ENCODE measurements at places on chromosomes 1 and 21.

- DNase-seq = no peak
Observed at GRCh38 chr1:158019171-158019868, 25.9 kb downstream of the KIRREL1 start.

DNA sequence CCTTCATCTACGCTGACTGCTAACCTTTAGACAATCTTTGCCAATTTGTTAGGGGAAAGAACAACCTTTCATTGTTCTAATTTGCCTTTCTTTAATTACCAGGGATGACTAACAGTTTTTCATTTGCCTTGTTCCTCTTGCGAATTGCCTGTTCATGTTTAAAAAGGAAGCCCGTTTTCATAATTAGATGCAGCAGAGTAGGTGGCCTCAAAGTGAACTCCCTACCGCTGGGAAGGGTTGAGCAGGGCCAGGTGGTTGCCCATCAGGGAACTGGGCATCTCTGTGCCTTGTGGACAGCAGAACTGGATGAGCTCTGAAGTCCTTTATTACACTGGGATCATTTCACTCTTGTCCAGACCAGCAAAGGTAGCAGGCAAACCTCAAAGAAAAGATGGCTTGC is 59.0 kb downstream of the HIVEP3 start:
- DNase-seq = no peak

GRCh38 chr1:175563236-175563895 is 180.0 kb downstream of the TNR start:
- DNase-seq = no peak

DNA sequence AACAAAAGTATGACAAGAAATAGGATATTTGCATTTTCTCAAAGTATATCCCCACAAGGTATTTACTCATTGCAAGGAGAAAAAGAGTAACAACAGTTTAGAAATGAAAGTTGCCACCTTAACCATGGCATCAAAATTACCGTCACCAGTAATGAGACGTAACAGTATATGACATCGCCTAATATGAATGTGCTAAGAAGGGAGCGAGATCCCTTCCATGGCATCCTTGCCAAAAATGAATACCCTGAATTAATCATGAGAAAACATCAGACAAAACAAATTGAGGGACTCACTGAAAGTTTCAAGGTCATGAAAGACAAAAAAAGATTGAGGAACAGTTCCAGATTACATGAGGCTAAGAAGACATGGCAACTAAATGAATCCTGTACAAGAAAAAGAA is 78.9 kb upstream of the MROH9 start:
- DNase-seq = no peak

GRCh38 chr21:34997294-34997693 is 51.8 kb downstream of the RUNX1 start:
- DNase-seq = no peak

- DNase-seq = no peak
Observed at GRCh38 chr1:214712737-214713136, 109.7 kb downstream of the CENPF start.

GRCh38 chr1:230186003-230186863 is 119.2 kb downstream of the GALNT2 start:
- peak; percentile 87 for DNase-seq

DNA sequence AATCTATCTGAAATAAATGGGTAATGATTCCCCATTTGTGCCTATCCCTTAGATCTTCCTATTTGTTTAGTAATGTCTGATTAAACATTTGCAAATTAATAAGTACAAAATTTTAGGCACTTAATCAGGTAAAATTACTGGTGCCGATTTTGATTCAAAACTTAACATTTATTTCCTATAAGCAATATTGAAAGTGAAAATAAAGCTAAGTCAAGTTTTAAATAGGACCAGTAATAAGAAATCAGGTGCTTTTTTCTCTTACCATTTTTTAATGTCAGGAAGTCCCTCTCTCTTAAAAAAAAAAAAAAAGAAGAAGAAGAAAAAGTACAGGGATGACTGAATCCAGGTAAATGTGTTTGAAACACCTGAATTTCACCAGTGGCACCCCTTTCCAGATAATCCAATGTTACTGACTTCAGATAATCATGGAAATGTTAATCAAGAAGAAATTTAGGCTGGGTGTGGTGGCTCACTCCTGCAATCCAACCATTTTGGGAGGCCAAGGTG is 836 bp upstream of the GBP4 start:
- DNase-seq = no peak

- DNase-seq = no peak
Observed at GRCh38 chr21:32726839-32727686, 750 bp downstream of the SYNJ1 start.

- DNase-seq = no peak
Observed at GRCh38 chr1:154419620-154420571, 14.8 kb downstream of the IL6R start.

- no peak for DNase-seq
Observed at GRCh38 chr1:169120066-169120465, 13.6 kb downstream of the ATP1B1 start.

DNA sequence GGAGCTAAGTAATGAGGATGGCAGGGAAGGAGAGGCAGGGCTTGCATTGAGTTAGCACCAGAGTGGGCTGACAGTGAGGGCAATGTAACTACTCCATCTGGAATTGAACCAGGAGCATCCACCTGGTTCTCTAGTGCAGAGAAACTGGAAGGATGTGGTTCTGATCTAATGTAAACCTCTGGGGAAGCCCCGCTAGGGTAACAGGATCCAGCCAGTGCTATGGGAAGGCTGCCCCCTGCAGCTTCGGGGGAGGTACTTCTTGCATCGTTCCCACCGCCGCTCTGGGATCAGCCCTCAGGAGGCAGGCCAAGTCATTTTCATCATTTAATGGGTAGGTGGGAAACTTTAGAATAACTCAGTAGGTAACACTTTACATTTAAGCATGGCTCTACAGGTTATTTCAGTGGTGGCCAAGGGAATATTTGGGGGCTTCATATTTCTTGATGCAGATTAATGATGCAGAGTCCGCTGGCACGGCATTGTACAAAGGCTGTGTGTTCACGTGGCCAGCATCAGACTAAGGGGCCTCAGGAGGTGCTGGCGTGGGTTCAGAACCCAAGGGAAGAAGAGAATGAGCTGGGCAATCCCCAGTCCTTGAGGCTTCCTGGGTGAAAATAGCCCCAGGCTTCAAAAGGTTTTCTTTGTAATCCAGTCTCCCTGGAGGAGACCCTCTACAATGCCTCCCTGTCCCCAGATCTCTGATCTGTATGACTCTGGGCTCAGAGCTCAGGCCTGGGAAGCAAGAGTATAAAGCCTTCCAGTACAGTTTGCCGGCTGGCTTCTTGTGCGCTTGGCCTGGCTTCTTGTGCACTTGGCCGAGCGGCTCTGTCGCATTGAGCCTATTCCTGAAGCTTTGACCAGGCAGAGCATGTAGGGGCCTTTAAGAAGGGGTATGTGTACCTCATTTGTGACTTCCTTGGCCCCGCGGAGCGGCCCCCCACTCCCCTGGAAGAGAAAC is 26.4 kb upstream of the KAZN start:
- DNase-seq = peak; percentile 27

- no peak for DNase-seq
Observed at GRCh38 chr1:92326681-92327080, 27.8 kb downstream of the RPAP2 start.

DNA sequence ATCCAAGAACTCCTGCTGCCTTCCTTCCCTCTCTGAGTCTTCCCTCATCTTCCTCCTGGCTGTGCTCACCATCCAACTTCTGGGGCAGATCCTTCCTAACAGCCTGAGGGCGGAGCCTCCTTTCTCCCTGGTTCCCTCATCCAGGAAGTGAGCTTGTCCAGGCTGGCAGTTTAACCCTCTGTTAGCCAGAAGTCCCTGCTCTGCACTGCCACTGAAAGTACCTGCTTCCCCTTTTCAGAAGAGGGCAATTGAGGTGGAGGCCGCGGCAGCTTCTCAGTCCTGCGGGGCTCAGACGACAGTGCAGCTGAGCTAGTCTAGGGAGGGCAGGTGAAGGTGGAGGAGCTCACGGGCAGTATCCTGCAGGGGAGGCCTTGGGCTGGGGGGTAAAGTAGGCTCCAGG is 149.1 kb downstream of the FCRL5 start:
- DNase-seq = no peak

DNA sequence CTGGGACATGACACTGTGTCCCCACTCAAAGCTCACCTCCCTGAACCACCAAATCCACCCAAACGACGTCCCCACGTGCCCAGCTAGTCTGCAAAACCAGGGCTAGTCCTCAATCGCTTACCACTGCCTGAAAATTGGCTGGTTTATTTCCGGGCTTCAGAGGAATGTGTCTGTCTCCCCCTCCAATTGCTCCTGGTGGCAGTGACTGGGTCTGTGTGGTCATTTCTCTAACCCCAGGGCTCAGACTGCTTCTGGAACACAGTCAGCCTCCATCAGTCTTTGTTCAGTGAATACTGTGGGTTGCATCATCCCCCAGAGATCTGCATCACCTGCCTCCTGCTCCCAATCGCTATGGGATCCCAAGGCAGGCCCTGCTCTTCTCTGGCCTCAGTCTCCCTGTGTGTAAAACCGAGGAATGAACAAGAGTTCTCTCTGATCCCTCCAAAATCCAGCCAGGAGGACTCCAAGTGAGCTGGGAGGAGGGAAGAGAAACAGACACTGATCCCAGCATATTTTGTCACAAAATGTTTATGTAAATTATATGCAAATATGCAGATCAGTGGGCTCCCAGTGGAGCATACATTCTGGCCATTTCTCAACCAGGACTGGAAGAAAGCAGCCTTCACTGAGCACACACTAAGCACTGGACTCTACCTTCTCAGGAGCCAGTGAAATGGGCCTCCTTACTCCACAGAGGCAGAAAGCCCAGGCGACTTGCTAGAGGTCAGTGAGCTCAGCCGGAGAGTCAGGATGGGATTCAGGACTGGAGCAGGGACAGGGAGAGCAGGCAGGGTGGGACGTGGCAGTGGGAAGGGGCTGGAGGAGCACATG is 20.9 kb downstream of the SDC3 start:
- DNase-seq = no peak

DNA sequence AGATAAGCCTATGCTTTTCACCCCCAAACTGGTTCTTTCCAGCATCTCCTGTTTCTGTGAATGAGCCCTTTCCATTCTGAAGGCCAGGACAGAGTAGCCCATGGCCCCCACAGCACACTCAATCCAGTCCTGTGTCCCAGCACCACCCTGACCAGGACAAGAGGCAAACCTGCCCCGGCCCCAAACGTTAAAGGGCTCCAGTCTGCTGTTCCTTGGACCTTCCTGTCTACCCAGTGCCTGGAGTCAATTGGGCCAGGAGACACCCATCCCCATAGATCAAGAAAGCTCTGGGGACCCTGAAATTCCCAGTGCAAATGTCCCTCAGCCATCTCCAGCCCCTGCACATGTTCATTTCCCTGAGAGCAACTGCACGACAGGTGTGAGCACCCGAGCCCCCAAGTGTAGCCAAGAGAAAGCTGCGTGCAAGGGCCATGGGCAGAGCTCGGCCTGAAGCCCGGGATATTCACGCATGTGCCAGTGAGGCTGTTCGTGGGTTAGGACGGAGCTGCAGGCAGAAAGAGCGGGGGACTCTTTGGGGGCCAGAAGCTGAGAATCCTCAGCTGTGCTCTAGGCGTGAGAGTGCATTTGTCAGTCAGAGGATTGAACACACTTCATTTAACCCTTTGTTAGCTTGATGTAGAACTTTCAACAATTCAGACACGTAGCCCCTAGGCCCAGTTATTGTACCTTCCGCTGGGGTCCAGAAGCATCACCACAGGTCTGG is 4.2 kb upstream of the RIPK4 start:
- no peak for DNase-seq

- DNase-seq = no peak
Observed at GRCh38 chr1:25647106-25647505, 30.5 kb downstream of the MAN1C1 start.

- no peak for DNase-seq
Observed at GRCh38 chr1:85196358-85196757, 4.5 kb downstream of the SYDE2 start.

DNA sequence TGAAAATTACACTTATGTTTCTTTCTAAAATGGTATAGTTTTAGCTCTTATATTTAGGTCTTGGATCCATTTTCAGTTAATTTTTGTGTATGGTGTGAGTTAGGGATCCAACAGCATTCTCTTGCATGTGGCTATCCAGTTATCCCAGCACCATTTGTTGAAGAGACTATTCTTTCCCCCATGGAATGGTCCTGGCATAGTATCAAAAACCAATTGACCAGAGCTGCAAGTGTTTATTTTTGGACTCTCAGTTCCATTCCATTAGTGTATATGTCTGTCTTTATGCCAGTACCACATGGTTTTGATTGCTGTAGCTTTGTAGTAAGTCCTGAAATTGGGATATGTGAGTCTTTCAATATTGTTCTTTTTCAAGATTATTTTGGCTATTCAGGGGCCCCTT is 14.3 kb downstream of the TTLL10 start:
- DNase-seq = no peak

GRCh38 chr1:89489047-89489729 is 35.4 kb upstream of the LRRC8B start:
- no peak for DNase-seq

- no peak for DNase-seq
Observed at GRCh38 chr1:201221201-201221846, 30.7 kb downstream of the IGFN1 start.

- DNase-seq = no peak
Observed at GRCh38 chr1:41591891-41592290, 107.4 kb upstream of the EDN2 start.

- DNase-seq = no peak
Observed at GRCh38 chr1:1914971-1915692, at the start of gene CALML6. Gene CALML6 (plus strand): TSS chr1:1915260. CDS start chr1:1915281, 21 bp downstream.

GRCh38 chr1:235329139-235329902 is 951 bp downstream of the GGPS1 start:
- DNase-seq = peak; percentile 37

DNA sequence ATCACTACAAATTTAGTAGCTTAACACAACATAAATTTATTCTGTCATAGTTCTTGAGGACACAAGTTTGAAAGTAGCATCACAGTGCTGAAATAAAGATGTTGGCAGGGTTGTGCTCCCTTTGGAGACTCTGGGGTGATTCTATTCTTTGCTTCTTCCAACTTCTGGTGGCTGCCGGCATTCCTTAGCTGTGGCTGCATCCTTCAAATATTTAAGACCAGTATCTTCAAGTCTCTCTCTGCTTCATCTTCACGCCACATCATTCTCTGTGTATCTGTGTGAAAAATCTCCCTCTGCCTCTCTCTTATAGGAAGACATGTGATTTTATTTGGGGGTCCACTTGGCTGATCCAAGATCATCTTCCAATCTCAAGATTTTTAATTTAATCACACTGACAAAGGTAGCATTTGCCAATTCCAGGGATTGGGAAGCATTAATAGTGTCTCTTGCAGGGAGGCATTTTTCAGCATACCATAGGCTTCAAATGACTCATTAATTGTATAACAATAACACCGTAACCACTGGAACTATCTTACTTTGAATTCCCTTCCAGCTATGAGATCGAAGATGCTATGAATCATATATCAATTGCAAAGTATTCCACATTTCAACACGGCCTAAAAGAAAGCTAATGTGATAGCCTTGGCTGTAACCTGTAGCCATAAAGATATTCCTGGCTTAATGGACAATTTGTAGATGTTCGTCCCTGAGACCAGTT is 74.6 kb downstream of the DPT start:
- DNase-seq = no peak

- no peak for DNase-seq
Observed at GRCh38 chr1:240116831-240117769, 25.4 kb downstream of the FMN2 start.

- no peak for DNase-seq
Observed at GRCh38 chr1:53799141-53799540, 39.0 kb downstream of the NDC1 start.

GRCh38 chr1:39130325-39130724 is 74.2 kb upstream of the MACF1 start:
- DNase-seq = no peak
